Brain pericyte (primary cell): ENCODE measurements at places on chromosomes 16 and 17.

GRCh38 chr17:49100601-49101000 is 32.0 kb upstream of the B4GALNT2 start:
- DNase-seq: no peak

DNA sequence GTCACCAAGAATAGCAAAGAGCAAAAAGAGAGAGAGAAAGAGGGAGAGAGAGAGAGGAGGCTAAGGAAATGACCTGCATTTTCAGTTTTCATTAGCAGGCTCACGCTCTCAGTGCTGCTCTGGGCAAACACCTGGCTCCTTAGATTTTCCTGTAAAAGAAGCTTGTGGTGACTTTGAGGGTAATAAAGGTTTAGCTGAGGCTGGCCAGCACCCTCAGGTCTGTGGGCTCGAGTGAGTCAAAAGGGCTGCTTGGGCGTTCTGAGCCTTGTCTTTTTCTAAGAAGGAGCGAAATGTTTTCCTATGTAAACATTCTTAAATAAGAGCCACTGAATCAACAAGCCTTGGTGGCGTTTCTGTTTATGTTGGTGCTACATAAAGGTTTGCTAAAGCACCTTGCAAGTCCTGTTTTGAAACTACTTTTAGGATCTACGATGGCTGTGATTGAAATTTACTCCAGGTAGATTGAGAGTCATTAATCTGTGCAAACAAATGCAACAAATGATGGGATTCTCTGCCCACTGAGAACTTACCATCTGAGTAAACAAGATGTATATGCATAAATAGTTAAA is 38.8 kb downstream of the SHISA6 start:
- DNase-seq: no peak

DNA sequence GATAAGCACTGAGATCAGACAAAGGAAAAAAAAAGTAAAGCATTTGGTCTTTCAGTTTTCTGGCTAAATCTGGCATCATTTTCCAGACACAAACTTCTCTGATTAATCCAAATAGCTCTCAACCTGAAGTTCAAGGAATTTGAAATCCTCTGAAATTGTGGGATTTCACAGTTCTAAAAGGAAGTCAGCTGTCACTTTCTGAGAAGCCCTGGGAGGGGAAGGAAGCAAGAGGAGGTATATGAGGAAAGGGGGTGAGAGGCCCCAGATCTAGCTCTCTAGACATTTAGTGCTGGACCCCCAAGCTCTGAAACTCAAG is 17.5 kb upstream of the HOXB9 start:
- no peak for DNase-seq

DNA sequence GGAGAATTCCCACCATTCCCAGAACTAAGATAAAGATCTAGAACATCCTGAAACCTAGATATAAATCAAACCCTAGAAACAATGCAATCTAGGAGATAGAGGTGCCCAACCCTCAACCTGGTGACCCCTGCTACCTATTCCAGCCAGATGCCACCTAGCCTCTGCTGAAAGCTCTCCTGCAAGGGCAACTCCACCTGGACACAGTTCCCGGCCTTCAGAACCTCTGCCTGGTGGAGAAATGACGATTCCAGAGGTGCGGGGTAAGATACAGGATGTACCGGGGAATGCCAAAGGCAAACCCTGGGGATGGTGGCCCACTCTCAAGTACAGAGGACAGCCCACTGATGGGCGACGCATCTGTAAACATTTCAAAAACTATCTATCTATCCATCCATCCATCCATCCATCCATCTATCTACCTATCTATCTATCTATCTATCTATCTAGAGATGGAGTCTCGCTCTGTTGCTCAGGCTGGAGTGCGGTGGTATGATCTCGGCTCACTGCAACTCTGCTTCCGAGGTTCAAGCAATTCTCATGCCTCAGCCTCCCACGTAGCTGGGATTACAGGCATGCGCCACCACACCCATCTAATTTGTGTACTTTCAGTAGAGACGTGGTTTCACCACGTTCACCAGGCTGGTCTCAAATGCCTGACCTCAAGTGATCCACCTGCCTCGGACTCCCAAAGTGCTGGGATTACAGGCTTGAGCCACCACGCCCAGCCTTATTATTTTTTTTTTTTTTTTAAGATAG is 19.0 kb downstream of the MEAK7 start:
- no peak for DNase-seq

DNA sequence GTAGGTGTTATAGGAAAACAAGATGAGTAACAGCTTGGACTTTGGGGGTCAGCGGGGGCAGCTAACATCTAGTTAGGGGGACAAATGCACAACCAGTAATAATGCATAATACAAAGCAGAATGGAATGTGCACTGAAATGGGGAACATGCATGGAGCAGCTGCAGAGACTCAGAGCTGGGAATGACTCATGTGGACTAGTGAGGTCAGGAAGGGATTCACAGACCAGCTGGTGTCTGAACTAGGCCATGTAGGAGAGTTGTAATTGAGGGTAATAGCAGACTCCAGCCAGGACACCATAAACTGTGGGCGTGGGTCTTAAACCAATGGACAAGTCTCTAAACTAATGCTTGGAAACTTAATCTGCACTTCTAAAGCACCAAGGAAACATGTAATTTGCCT is 176.8 kb upstream of the ASIC2 start:
- no peak for DNase-seq

DNA sequence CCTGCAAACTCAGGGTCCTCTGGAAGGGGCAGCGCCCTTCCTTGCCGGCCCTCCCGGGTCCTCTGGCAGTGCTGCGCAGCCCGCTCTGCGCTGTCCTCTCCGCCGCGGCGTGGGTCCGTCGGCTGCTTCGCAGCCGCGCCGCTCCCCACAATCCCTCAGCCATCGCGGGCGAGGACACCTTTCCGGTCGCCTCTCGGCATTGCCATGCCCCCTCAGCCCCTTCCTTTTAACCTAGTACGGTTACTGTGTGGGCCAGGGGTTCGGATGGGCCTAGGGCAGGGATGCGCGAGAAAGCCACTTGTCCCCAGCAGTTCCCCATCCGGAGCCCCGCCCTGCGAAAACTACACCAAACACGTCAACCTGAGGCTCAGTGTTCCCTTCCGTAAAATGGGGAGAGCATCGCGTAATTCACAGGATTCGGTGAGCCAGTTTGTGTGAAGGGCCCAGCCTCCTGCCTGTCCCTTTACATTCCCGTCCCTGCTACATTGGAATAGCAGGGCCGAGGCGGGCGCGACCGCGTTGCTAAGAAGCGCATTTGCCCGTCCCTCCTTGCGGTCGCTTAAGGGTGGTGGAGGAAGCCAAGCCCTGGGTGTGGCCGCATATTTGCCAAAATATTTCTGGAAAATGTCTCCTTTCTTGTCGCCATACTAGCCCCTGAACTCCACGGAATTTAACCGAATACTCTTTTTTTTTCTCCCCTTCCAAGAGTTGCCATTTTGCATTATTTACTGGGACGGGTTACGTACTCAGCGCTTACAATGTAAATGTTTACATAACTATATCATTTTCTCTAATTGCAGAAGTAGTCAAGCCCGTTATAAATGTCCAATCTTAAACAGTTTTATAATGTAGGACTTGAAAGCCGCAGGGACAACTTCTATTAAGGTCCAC is 13.2 kb downstream of the COPZ2 start:
- DNase-seq: no peak
